ENCODE measurements at places on chromosomes 3 and 15. TPM values are rescaled to one million over a fixed set of nuclear protein-coding genes. Genes with fewer than 3 reads are reported as not detected.

- H3K27me3 ChIP-seq: no peaks in the 10 kb centered on the region
- no peak overlapping the region for H3K4me3 ChIP-seq
- H3K4me1 ChIP-seq: peaks cover 40% of the 10 kb centered on the region
- peak overlapping the region; percentile 74 for H3K27ac ChIP-seq
- no peak for DNase-seq
Measured at GRCh38 chr3:150128126-150128525, 157.4 kb upstream of the PFN2 start.

- H3K27ac ChIP-seq: no peak overlapping the region
- no peaks in the 10 kb centered on the region for H3K36me3 ChIP-seq
- H3K4me3 ChIP-seq: no peak overlapping the region
- no peak for DNase-seq
Measured at GRCh38 chr3:89787979-89788378, 680.6 kb downstream of the EPHA3 start.

DNA sequence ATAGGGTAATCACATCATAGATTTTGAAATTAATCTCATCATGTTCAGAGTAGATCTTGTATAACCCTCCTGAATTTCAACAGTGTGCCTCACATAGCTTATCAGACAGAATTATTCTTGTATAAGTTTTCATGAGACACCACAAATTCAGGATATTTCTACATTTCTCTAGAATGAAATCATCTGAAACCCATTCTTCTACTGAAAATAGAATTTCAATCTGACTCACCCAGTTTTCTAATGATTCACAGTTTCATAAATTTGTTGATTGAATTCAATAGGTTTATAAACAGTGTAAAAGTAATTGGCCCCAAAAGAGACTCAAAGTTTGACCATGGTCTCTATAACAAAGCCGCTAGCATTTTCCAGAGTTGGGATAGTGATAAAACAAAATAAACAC, 1082.6 kb upstream of the EPHA6 start:
- no peaks in the 10 kb centered on the region for H3K27me3 ChIP-seq
- H3K27ac ChIP-seq: no peak overlapping the region
- no peak overlapping the region for H3K4me3 ChIP-seq
- H3K36me3 ChIP-seq: no peaks in the 10 kb centered on the region
- DNase-seq: no peak

- H3K4me3 ChIP-seq: no peak overlapping the region
- H3K4me1 ChIP-seq: peaks cover 3% of the 10 kb centered on the region
- no peaks in the 10 kb centered on the region for H3K36me3 ChIP-seq
- no peak overlapping the region for H3K27ac ChIP-seq
- DNase-seq: no peak
- H3K27me3 ChIP-seq: no peaks in the 10 kb centered on the region
Measured at GRCh38 chr15:66912001-66912400, 153.4 kb upstream of the SMAD3 start.

DNA sequence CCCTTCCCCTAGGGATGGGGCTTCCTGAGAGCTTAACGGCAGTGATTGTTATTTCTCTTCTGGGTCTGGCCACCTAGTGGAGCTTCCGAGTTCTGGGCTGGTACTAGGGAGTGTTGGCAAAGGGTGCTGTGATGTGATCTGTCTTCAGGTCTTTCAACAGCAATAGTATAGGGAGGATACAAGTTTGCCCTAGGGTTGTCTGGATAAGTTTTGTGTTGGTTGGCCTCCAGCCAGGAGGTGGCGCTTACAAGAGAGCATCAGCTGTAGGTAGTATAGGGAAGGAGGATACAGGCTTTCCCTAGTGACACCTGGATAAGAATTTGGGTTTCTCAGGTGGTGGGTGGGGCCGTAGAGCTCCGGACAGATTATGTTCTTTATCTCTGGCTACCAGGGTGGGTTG, 19.2 kb upstream of the CPOX start:
- no peaks in the 10 kb centered on the region for H3K4me1 ChIP-seq
- no peak overlapping the region for H3K4me3 ChIP-seq
- peak; percentile 39 for DNase-seq
- H3K27ac ChIP-seq: no peak overlapping the region
- no peaks in the 10 kb centered on the region for H3K36me3 ChIP-seq
- no peaks in the 10 kb centered on the region for H3K27me3 ChIP-seq

DNA sequence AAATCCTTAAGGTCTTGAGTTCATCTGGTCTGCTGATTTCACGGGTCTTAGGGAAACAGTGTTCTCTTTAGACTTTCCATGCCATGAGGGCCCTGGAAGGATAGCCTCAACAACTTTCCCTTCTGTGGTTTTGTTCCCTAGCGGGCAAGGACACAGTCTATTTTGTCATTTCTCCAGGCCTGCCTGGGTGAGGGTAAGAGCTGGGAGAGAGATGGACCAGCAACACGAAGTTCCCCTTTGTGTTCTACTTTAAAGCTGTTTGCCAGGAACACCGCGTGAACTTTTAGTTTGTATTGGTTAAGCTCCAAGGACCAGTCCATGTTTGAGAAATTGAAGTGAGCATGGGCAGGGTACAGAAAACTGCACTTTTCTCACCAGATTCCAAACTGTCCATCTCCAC, 20.9 kb downstream of the ST3GAL6 start:
- no peaks in the 10 kb centered on the region for H3K36me3 ChIP-seq
- H3K27ac ChIP-seq: peak overlapping the region; percentile 54
- no peak overlapping the region for H3K4me3 ChIP-seq
- peak; percentile 85 for DNase-seq

- H3K27ac ChIP-seq: no peak overlapping the region
- no peaks in the 10 kb centered on the region for H3K36me3 ChIP-seq
- no peak overlapping the region for H3K4me3 ChIP-seq
- no peaks in the 10 kb centered on the region for H3K27me3 ChIP-seq
Measured at GRCh38 chr3:95343767-95344166, 1280.9 kb downstream of the NSUN3 start.

- no peaks in the 10 kb centered on the region for H3K4me1 ChIP-seq
- no peak overlapping the region for H3K27ac ChIP-seq
- peak; percentile 3 for DNase-seq
- no peak overlapping the region for H3K4me3 ChIP-seq
- no peaks in the 10 kb centered on the region for H3K27me3 ChIP-seq
- no peaks in the 10 kb centered on the region for H3K36me3 ChIP-seq
Measured at GRCh38 chr3:31610700-31611275, 78.1 kb downstream of the STT3B start.

- H3K36me3 ChIP-seq: no peaks in the 10 kb centered on the region
- DNase-seq: peak; percentile 55
- H3K4me3 ChIP-seq: no peak overlapping the region
- H3K27ac ChIP-seq: no peak overlapping the region
- H3K4me1 ChIP-seq: no peaks in the 10 kb centered on the region
Measured at GRCh38 chr3:177379045-177379444, 181.8 kb upstream of the TBL1XR1 start.

GRCh38 chr3:27089645-27090044, 279.5 kb downstream of the NEK10 start:
- DNase-seq: no peak
- no peaks in the 10 kb centered on the region for H3K36me3 ChIP-seq
- no peaks in the 10 kb centered on the region for H3K27me3 ChIP-seq
- H3K4me3 ChIP-seq: no peak overlapping the region

DNA sequence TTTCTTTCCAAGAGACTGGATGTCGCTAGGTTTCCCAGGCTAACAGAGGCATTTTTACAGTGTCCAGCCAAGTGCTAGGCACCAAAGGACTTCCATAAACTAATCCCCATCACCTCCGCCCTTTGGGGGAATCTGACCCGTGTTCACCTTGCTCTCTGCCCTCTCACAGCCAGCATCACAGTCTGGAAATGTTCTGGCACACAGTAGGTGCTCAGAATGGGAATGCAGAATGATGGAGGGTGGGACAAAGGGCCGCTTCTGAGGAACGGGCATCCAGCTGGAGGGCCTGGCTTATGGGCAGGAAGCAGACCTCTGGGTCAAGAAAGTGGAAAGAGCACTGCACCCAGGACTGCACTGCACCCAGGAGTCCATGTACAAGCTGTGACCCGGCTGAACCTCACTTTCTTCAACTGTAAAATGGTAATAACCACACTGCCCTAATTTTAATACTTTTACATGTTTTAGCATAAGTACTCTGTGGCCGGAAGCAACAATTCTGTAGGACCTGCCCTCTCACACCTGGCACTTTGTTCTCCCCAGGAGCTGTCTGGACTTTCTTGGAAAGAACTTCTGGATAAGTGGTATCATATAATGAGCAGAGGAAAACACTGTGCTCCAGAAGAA, 901 bp upstream of the NMB start:
- no peaks in the 10 kb centered on the region for H3K36me3 ChIP-seq
- H3K27ac ChIP-seq: no peak overlapping the region
- H3K27me3 ChIP-seq: no peaks in the 10 kb centered on the region
- peaks cover 2% of the 10 kb centered on the region for H3K4me1 ChIP-seq
- DNase-seq: no peak

- no peak overlapping the region for H3K4me3 ChIP-seq
- DNase-seq: no peak
- H3K27me3 ChIP-seq: no peaks in the 10 kb centered on the region
- H3K36me3 ChIP-seq: no peaks in the 10 kb centered on the region
Measured at GRCh38 chr3:12393894-12394293, 90.4 kb upstream of the TSEN2 start.

Gene DPPA2
- not detected for total RNA-seq

Gene TMEM207
- not detected for total RNA-seq

All from SJCRH30 (cell line).